ENCODE measurements at places on chromosomes 5 and 9. TPM values are rescaled to one million over a fixed set of nuclear protein-coding genes. Genes with fewer than 3 reads are reported as not detected.
A peak's percentile ranks its signal among the peaks of the same experiment; 100 is the strongest.

DNA sequence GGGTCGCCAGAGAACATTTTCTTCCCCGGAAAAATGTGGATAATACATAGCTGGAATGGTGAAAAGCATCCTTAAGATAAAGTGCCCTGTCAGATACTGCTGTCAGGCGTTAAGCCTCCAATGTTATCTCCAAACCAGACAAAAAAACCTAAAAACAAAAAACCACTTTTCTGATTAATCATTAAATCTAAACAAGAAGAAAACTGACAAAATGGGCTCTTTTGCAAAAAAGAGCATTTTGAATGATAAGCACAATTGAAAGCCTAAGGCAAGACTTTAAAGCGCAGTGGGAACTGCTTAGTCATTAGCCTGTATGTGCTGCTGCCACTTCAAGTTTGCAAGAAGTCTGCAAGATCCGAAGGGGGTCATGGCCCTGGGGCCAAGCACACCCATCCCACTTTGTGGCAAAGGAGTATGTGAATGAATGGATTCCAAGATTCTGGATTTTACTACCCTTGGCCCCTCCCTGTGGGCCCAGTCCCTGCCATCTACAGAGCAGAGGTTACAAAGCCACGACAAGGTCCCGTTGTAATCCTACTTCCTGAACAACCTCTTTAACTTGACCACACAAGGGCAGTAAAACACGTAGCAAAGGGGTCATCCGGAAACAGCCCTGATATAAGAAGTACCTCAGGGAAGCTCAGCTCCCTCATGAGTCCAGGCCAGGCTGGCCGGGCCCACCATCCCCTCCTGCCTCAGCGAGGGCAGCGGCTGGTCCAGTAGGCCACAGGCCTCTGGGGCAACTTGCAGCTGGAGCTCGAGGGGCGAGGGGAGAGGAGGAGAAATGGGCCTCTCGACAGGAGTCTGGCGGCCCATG lies 29.7 kb downstream of the SHB start:
- H3K4me3 ChIP-seq: no peak overlapping the region
- H3K36me3 ChIP-seq: no peaks in the 10 kb centered on the region
- no peaks in the 10 kb centered on the region for H3K27me3 ChIP-seq
- no peak overlapping the region for H3K27ac ChIP-seq
- DNase-seq: no peak
- H3K4me1 ChIP-seq: peaks cover 75% of the 10 kb centered on the region

DNA sequence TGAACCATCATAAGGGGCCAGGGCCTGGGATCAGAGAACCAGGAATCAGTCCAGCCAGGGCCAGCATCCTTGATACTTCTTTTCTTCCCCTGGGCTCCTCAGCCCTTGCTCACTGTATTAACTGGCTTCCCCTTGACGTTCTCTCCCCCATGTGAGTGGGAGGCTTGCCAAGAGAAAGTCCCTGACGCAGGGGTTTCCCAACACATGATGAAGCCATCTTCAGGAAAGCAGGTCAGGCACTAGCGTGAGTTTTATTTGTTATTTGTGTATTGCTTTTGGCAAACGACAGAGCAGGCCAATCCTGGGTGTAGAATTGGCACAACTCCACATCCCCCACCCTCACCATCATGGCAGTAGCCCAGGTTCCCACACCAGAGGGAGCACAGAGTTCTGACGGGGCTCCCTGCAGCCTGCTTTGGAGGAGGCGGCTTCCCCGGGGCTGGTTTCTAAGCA lies 165.5 kb upstream of the NFIL3 start:
- no peak overlapping the region for H3K4me3 ChIP-seq
- no peaks in the 10 kb centered on the region for H3K27me3 ChIP-seq
- no peaks in the 10 kb centered on the region for H3K36me3 ChIP-seq
- H3K4me1 ChIP-seq: peaks cover 9% of the 10 kb centered on the region

Gene SPINK7
- 86.5 TPM for total RNA-seq

Gene PARP8
- 12.1 TPM for total RNA-seq

DNA sequence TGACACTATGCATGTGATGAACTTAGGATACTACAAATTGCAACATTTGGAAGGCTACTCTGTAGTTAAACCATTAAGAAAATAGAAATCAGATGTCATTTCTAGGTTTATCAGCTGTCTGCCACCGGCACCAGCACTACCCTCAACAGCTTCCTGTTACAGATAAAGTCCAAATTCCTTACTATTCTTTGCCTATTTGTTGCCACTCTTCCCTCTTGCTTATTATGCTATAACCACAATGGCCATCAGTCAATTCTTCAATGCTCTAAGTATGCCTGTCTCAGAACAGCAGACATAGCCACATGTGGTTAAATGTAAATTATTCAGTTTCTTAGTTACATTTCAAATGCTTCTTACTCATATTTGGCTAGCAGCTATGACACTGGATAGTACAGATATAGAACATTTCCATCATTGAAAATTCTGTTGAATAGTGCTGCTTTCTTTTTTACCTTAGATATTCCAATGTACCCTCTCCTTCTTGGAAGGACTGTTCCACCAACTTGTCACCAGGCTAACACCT lies 21.0 kb downstream of the DHX29 start:
- no peak overlapping the region for H3K27ac ChIP-seq
- no peaks in the 10 kb centered on the region for H3K27me3 ChIP-seq

- H3K36me3 ChIP-seq: no peaks in the 10 kb centered on the region
- DNase-seq: no peak
- peaks cover 18% of the 10 kb centered on the region for H3K4me1 ChIP-seq
- H3K27ac ChIP-seq: no peak overlapping the region
- no peak overlapping the region for H3K4me3 ChIP-seq
- H3K27me3 ChIP-seq: no peaks in the 10 kb centered on the region
These were observed 134.5 kb downstream of the GNAQ start for GRCh38 chr9:77896938-77897667.

- H3K36me3 ChIP-seq: no peaks in the 10 kb centered on the region
- no peaks in the 10 kb centered on the region for H3K27me3 ChIP-seq
- H3K27ac ChIP-seq: no peak overlapping the region
- H3K4me1 ChIP-seq: no peaks in the 10 kb centered on the region
- H3K4me3 ChIP-seq: no peak overlapping the region
These were observed 155.7 kb upstream of the RIOK2 start for GRCh38 chr5:97338729-97339128.

DNA sequence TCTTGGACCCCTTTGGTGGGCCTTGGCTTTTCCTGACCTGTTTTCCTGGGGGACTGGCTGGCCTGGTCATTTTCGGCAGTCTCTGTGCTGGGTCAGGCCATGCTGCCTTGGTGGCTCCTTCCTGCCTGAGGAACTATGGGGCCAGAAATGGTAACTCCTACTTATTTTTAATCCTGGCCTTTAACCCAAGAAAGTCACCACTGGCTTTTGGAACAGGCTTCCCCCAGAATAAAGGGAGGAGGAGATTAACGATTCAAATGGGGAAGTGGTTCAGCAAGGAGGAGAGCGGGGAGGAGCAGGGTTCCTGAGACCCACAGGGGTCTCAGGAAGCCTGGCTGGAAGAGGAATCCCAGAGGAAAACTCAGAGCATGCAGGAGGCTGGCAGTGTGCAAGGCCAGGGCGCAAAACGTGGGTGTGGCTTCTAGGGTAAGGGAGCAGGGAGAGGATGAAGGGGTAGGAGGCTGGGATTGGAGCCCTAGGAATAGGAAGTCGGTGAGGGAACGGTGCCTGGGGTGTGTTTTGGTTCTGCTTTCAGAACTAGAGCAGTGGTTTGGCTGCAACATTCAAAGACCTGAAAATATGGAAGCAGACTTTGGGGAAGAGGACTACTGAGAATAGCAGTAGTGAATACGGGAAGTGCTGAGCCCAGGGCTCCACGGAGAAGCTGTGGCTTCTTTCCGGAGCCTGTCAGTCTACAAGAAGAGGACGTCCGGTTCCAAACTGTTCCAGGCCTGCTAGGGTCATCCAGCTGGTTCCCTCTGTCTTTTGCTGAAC lies 271.1 kb upstream of the KLF4 start:
- H3K4me3 ChIP-seq: no peak overlapping the region
- peak overlapping the region; percentile 23 for H3K27ac ChIP-seq
- no peak for DNase-seq
- no peaks in the 10 kb centered on the region for H3K36me3 ChIP-seq
- peaks cover 2% of the 10 kb centered on the region for H3K4me1 ChIP-seq

DNA sequence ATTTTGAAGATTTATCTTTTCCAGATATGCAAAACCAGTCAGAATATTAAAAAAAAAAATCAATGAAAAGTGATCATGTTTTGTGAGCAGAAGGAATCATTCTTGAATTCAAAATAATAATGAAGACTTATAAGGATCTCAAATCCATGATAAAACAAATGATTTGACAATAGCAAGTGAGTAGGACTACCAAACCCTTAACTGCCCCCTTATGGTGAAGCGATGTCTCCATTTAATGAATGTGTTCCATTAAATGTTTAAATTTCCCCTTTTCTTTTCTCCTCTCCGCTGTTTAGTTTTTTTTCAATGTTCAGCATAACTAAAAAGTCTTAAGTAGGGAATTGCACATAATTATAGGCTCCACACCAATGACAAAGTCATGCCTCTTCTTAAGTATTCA lies 12.2 kb upstream of the MARCHF3 start:
- DNase-seq: no peak
- H3K27ac ChIP-seq: no peak overlapping the region
- H3K4me1 ChIP-seq: peaks cover 16% of the 10 kb centered on the region
- no peaks in the 10 kb centered on the region for H3K27me3 ChIP-seq
- H3K4me3 ChIP-seq: no peak overlapping the region

GRCh38 chr9:20033511-20033910 lies 244.7 kb upstream of the SLC24A2 start:
- H3K36me3 ChIP-seq: no peaks in the 10 kb centered on the region
- H3K4me3 ChIP-seq: no peak overlapping the region
- H3K4me1 ChIP-seq: peaks cover 3% of the 10 kb centered on the region
- H3K27me3 ChIP-seq: no peaks in the 10 kb centered on the region
- no peak for DNase-seq
- H3K27ac ChIP-seq: peak overlapping the region; percentile 60

Gene PSMD5
- 47.7 TPM for total RNA-seq

Gene CARTPT
- total RNA-seq: not detected

GRCh38 chr9:100525563-100525962 lies 52.3 kb upstream of the CAVIN4 start:
- H3K27ac ChIP-seq: no peak overlapping the region
- H3K27me3 ChIP-seq: no peaks in the 10 kb centered on the region
- no peak for DNase-seq
- H3K4me1 ChIP-seq: no peaks in the 10 kb centered on the region

GRCh38 chr5:180598316-180598701 lies 7.0 kb upstream of the SCGB3A1 start:
- H3K36me3 ChIP-seq: no peaks in the 10 kb centered on the region
- peaks cover 15% of the 10 kb centered on the region for H3K27me3 ChIP-seq

Gene SHC3
- 6.0 TPM for total RNA-seq

Gene EHMT1
- total RNA-seq: 77.1 TPM

DNA sequence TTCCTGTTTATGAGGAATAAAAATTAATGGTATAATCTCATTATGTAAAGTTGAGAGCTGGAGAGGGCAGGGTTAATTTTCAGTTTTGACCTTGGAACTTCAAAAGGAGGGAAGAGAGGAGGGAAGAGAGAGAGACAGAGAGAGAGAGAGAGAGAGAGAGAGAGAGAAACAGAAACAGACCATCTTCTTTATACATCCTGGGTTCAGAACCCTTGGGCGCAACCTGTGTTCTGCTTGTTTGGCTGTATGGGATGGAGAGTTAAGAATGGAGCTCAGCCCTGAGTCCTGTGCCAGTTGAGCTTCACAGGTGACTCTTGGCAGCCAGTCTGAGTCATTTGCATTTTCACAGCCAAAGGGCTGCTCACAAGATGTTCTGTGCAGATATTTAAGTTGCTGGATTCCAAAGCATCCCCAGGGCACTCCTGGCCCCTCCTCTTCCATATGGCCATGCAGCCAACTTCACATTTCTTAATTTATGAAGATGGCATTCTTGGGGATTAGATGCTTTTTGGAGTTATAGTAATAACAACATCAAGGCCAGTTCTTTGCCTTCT lies 143.5 kb downstream of the CARTPT start:
- H3K27me3 ChIP-seq: no peaks in the 10 kb centered on the region
- H3K36me3 ChIP-seq: no peaks in the 10 kb centered on the region
- H3K4me1 ChIP-seq: peaks cover 6% of the 10 kb centered on the region
- no peak overlapping the region for H3K4me3 ChIP-seq
- H3K27ac ChIP-seq: no peak overlapping the region

GRCh38 chr9:72315089-72315509 lies 49.9 kb downstream of the ZFAND5 start:
- peak overlapping the region; percentile 68 for H3K27ac ChIP-seq
- H3K36me3 ChIP-seq: no peaks in the 10 kb centered on the region

DNA sequence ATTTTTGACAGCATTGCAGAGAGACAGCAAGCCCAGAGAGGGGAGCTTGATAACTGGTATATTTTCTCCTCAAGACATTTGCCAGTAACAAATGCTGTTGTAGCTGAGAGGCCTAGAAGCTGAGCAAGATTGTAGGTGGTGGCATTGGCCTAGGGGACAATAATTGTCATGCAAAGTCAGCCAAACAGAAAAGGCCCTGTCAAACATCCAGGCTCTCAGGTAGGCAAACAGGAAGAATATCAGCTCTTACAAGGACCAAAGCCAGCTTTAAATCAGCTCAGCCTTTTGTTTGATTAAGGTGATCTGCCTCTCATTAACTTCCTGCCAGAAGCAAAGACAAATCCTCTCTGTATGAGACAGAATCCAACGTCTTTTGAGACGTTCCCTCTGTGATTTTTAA lies 29.7 kb upstream of the BARX1 start:
- no peaks in the 10 kb centered on the region for H3K4me1 ChIP-seq
- no peak overlapping the region for H3K4me3 ChIP-seq
- no peak overlapping the region for H3K27ac ChIP-seq
- H3K36me3 ChIP-seq: no peaks in the 10 kb centered on the region
- DNase-seq: no peak
- no peaks in the 10 kb centered on the region for H3K27me3 ChIP-seq

DNA sequence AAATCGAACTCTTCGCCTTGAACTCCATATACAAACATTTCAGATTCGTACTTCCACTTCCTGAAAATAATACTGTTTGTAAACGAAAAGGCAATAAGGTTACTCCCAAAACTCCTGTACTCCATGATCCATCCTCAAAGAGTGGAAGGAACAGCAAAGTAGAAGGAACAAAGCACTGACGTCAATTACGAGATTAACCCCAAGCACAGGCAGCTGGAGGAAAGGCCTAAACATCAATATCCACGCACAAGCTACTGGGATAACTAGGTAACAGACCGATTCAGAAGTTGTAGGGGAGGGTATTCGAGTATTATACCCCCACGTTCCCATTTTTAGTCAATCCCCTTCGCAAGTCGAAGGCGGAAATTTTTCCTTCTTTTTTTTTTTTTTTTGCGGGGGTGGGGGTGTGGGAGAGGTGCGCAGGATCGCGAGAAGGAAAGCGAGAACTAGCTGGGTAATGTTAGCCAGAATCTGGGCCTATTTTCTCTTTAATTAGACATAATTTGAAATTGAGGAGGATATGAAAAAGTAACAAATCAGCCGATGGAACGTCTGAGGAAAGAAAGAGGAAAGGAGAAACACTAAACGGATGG lies 909 bp downstream of the AFF4 start:
- H3K27me3 ChIP-seq: no peaks in the 10 kb centered on the region
- H3K4me3 ChIP-seq: peak overlapping the region; percentile 92
- H3K27ac ChIP-seq: peak overlapping the region; percentile 100
- no peak for DNase-seq
- H3K4me1 ChIP-seq: peaks cover 32% of the 10 kb centered on the region
- peaks cover under 1% of the 10 kb centered on the region for H3K36me3 ChIP-seq

- no peak overlapping the region for H3K27ac ChIP-seq
- no peaks in the 10 kb centered on the region for H3K27me3 ChIP-seq
- DNase-seq: no peak
- no peaks in the 10 kb centered on the region for H3K4me1 ChIP-seq
- no peak overlapping the region for H3K4me3 ChIP-seq
These were observed 280.6 kb upstream of the PIK3R1 start for GRCh38 chr5:67934976-67935375.

- no peak overlapping the region for H3K4me3 ChIP-seq
- no peak for DNase-seq
- H3K27ac ChIP-seq: no peak overlapping the region
- H3K27me3 ChIP-seq: no peaks in the 10 kb centered on the region
These were observed 16.6 kb downstream of the ZNF474 start for GRCh38 chr5:122145906-122146305.

Data from suprapubic skin (tissue), 4 donors.